Peyer's patch (tissue), 4 donors: ENCODE measurements at places on chromosomes 6 and 20. TPM values are rescaled to one million over a fixed set of nuclear protein-coding genes. Genes with fewer than 3 reads are reported as not detected.

Gene ADAM33
- 24.5 TPM for total RNA-seq

Gene SS18L1
- 14.9 TPM for total RNA-seq

- DNase-seq, result no peak
These were observed 22.6 kb upstream of the SH3BGRL2 start for GRCh38 chr6:79608334-79609224.

DNA sequence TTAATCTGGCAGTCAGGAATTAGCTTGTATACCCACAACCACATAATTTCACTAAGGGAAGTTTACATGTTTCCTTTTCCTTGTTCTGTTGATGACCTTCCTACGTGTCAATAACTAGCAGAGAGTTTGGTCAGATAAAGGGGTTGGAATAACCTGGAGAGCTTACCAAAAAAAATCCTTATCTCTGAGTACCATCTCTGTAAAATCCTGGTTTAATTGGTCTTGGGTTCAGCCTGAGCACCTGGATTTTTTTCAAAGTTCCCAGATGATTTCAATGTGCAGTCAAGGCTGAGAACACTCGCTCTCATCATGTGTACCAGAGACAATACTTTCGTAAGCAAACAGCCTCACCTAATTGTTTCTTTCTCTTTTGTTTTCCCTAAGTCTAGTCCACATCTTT lies 483.8 kb upstream of the FLRT3 start:
- DNase-seq, result no peak

DNA sequence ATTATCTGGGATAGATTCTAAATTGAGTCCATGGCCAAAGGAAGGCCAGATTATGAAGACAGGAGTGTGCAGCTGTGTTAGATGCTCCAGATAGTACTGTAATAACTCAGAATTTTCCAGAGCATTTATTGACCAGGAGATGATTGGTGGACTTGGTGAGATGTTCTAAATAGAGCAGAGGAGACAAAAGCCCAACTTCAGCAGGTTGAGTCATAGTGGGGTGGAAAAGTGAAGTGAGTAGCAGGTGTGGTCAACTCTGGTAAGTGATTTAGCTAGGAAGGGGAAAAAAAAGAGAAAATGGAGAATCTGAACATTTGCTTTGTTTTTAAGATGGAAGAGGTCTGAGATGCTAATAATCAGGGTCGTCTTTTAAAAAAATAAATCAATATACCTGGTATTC lies 227.4 kb downstream of the TMEM200A start:
- no peak for DNase-seq
